Hair follicular keratinocyte (primary cell): ENCODE measurements at places on chromosomes 4 and X. TPM values are rescaled to one million over a fixed set of nuclear protein-coding genes. Genes with fewer than 3 reads are reported as not detected.

HGFAC gene
- total RNA-seq: not detected in 2 replicates

PDCL2 gene
- not detected in 2 replicates for total RNA-seq

FAT1 gene
- total RNA-seq: 265 and 372 TPM in 2 replicates

GYPB gene
- total RNA-seq: not detected in 2 replicates

ELMOD2 gene
- 17.6 and 18.5 TPM in 2 replicates for total RNA-seq

IGSF1 gene
- total RNA-seq: 0.11 TPM in 1 of 2 replicates, not detected in the other

MAGED4B gene
- total RNA-seq: 1.1 and 2.5 TPM in 2 replicates

RGN gene
- 0.31 TPM in 1 of 2 replicates, not detected in the other for total RNA-seq

KLHL13 gene
- 2.3 and 5.1 TPM in 2 replicates for total RNA-seq

TBC1D1 gene
- total RNA-seq: 79.7 and 116 TPM in 2 replicates

NR0B1 gene
- not detected in 2 replicates for total RNA-seq

PLP1 gene
- total RNA-seq: not detected in 2 replicates

FRMD7 gene
- not detected in 2 replicates for total RNA-seq

PPP1R2C gene
- total RNA-seq: not detected in 2 replicates

EXOC1L gene
- not detected in 2 replicates for total RNA-seq

PNMA6A gene
- 0.11 TPM in 1 of 2 replicates, not detected in the other for total RNA-seq

EDA2R gene
- total RNA-seq: 2.0 and 3.2 TPM in 2 replicates

SCRG1 gene
- not detected in 2 replicates for total RNA-seq

HTR2C gene
- total RNA-seq: not detected in 2 replicates

SULT1B1 gene
- total RNA-seq: not detected in 2 replicates

DOK7 gene
- 1.9 and 7.5 TPM in 2 replicates for total RNA-seq

RADX gene
- 2.8 and 3.0 TPM in 2 replicates for total RNA-seq

VCX3A gene
- not detected in 2 replicates for total RNA-seq

CXXC4 gene
- not detected in 2 replicates for total RNA-seq

DACH2 gene
- total RNA-seq: not detected in 2 replicates

XAGE2 gene
- not detected in 2 replicates for total RNA-seq

CLGN gene
- 0.15 and 0.78 TPM in 2 replicates for total RNA-seq

MTNR1A gene
- total RNA-seq: not detected in 2 replicates

PAGE1 gene
- not detected in 2 replicates for total RNA-seq

TMPRSS11B gene
- not detected in 2 replicates for total RNA-seq

SLC26A1 gene
- not detected in 2 replicates for total RNA-seq

ALB gene
- not detected in 2 replicates for total RNA-seq

RAB40AL gene
- total RNA-seq: 0.08 TPM in 1 of 2 replicates, not detected in the other

FMR1NB gene
- total RNA-seq: not detected in 2 replicates

F8A2 gene
- total RNA-seq: 0.23 TPM in 1 of 2 replicates, not detected in the other

SOX3 gene
- total RNA-seq: not detected in 2 replicates

SASH3 gene
- total RNA-seq: not detected in 2 replicates

SCD5 gene
- 13.5 and 28.0 TPM in 2 replicates for total RNA-seq

RAB33B gene
- total RNA-seq: 4.8 and 6.4 TPM in 2 replicates

ARMCX4 gene
- 0.94 and 1.1 TPM in 2 replicates for total RNA-seq

CYBB gene
- not detected in 2 replicates for total RNA-seq

PDLIM3 gene
- 0.68 and 1.1 TPM in 2 replicates for total RNA-seq

EGFL6 gene
- not detected in 2 replicates for total RNA-seq

MAB21L2 gene
- not detected in 2 replicates for total RNA-seq

GAGE12E gene
- total RNA-seq: not detected in 2 replicates

GABRB1 gene
- not detected in 2 replicates for total RNA-seq

NSG1 gene
- 20.4 and 24.8 TPM in 2 replicates for total RNA-seq

NIPAL1 gene
- 9.4 and 13.7 TPM in 2 replicates for total RNA-seq
